ENCODE measurements at places on chromosomes 16 and 17.

- no peak for DNase-seq
These were observed 231.6 kb upstream of the CPHXL start for GRCh38 chr16:75957870-75958269.

DNA sequence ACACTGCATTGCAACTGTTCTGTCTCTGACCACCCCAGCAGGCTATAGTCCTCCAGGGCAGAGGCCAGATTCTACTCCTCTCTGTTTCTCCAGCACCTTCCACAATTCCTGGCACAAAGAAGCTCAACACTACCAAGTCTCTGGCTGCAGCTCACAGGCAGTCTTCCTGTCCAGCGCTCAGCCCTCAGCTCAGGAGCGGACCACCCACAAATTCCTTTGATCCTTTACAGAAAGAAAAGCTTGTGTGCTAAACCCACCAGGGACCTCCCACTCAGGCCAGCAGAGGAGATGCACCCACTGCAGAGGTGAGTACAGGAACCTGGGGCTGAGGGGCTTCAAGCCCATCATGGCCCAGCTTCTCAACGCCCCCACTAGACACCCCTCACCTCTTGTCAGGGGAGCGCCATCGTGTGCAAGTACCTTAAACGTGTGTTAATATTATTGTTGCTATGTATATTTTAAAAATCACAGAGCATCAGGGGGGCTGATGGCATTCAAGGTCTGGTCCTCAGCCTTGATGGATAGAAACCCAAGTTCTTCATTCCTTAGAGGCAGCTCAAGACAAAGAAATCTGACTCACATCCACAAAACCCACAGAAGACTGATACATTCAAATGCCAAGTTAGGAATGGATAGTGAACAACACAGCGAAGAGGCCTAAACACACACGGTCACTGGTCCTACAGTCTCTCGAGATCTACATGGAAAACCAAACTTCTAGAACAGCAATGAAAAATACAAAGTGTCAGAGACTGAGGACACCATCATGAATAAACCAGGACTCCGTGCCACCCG is 8.4 kb downstream of the HSDL1 start:
- DNase-seq, result no peak

DNA sequence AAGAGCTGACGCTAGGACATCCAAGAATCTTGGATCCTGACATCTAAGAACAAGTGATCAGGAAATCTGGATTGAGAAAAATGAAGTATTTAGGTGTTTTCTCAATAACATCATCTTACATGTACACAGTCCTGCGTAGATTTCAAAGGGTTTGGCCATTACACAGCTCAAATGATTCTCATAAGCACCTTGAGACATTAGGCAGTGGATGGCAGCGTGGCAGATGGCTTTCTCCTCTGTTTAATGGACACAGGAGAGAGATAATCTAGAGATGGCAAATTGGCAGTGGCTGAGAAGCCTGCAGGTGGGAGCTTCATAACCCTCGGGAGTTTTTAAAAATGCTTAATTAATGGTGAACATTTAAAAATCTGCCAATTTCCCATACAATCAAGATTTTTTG is 137.5 kb downstream of the ZFHX3 start:
- DNase-seq, result no peak

GRCh38 chr17:58352596-58353388 is 791 bp upstream of the SUPT4H1 start:
- no peak for DNase-seq

DNA sequence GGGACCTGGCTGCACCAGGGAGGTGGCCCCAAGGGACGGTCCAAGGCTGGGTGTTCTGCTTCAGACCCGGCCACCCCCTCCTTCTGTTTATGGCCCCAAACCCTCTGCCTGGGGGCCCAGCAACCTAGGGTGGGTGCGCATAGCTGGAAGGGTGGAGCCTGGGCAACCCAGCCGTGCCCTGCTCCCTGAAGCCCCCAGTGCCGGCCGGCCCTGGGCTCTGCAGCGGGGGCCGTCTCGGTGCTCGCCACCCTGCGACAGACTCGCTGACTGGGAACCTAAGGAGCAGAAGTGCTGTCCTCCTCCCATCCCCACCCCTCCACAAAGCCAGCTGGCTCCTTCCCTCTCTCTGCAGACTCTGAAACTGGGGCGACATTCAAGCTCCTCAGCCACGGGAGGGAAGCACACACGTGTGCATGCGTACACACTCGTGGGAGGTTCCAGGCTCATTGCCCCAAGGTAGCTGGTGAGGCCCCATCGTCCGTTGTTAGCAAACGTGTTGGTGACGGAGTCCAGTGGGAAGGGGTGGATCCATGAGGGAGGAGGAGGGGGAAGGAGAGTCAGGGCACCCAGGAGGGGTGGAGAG is 43.4 kb downstream of the ENGASE start:
- DNase-seq, result no peak

DNA sequence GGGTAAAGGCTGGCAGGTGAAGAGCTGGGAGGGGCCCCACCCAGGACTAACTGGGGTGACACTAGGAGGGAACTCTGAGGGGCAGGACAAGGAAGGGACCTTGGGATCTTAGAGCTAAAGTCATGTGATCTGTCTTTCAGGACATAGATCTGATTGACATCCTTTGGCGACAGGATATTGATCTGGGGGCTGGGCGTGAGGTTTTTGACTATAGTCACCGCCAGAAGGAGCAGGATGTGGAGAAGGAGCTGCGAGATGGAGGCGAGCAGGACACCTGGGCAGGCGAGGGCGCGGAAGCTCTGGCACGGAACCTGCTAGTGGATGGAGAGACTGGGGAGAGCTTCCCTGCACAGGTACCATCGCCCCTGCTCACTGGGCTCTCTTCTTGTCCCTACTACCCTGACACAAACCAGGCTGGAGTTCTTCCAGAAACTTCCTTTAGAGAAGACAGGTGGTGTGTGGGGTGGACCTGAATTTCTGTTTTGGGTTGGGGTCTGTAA is 8.1 kb downstream of the NFE2L1 start:
- no peak for DNase-seq

DNA sequence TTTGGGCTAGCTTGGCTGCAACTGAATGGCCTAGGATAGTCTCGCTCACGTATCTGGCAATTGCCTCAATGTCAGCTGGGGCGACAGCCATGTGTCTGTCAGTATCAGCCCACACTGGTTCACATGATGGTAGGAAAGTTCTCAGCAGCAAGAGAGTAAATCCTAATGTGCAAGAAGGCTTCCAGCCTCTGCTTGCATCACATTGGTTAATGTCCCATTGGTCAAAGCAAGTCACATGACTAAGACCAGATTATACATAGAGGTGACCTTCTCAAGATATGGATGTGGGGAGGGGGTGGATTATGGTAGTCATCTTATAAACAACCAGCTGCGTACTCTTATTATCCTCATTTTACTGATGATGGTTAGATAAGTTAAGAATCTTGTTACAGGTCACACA is 31.0 kb downstream of the CHP2 start:
- DNase-seq, result no peak

GRCh38 chr16:72191551-72191950 is 19.6 kb upstream of the PMFBP1 start:
- DNase-seq, result no peak

DNA sequence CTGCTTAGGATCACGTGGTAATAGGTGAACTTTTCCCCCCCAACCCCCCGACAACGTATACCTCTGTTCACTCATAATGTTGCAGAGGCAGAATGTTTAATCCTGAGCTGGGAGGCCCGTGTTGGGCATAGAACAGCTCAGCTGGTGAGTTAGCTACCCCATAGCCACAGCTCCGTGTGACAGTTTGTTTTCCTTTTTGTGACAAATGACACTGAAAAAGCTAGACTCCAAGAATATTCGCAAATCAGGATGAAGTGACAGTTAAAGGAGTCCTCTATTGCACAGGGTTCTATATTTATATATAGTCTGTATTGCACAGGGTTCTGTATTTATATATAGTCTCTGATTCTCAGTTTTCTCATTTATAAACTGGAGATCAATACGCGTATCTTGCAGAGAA is 33.8 kb downstream of the MYH13 start:
- DNase-seq, result no peak

DNA sequence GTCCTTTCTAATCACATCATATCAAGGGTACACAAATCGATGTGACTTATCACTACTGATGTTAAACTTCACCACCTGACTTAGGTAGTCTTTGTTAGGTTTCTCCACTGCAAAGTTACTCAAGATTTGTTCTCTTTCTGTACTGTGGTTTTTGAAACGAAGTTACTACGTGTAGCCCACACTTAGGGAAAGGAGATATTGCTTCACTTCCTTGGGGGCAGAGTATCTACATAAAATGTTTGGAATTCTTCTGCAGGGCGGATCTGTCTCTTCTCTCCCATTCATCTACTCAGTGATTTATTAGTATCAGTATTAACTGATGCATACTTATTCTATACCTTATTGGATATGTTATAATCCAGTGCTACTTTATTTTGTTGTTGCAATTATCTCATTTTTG is 403.6 kb upstream of the MON1B start:
- DNase-seq, result no peak

GRCh38 chr16:88835383-88835782 is 21.4 kb downstream of the GALNS start:
- DNase-seq, result no peak

- no peak for DNase-seq
These were observed 246.0 kb downstream of the PMP22 start for GRCh38 chr17:15019158-15019557.

- no peak for DNase-seq
These were observed 87.2 kb downstream of the MAP2K4 start for GRCh38 chr17:12107905-12108304.
